CD8-positive, alpha-beta T cell (primary cell): ENCODE measurements at places on chromosomes 11 and 22.

- no peak for DNase-seq
Measured at GRCh38 chr22:28939932-28940331, 56.6 kb downstream of the ZNRF3 start.

DNA sequence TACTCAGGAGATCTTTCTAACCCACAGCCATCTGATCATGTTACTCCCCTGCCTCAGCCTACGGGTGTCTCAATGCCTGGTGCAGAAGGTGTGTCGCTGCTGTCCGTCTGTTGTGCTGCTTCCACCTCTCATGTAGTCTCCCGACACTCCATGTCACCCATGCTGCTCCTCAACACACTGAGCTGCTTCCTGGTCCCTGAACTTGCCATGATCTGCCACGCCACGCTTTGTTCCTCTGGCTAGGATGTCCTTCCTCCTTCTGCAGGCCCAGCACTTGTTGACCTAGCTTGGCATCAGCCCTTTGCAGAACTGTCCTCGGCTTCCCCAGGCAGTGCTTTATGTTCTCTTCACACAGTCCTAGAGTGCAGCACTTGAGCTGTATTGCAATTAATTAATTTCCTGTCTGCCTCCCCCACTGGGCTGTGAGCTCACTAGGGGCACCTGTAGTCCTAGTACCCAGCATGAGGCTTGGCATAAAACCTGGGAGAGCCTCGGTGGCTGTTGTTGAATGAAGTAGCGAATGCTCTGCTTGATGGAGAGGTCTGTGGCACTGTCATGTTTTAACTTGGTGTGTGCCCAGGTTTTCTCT is 9.5 kb downstream of the GTPBP1 start:
- DNase-seq = no peak

GRCh38 chr11:82406611-82407010 is 327.1 kb downstream of the FAM181B start:
- DNase-seq = no peak

GRCh38 chr22:19115628-19116027 is 6.6 kb downstream of the DGCR2 start:
- no peak for DNase-seq

GRCh38 chr11:69367211-69367964 is 73.4 kb downstream of the MYEOV start:
- no peak for DNase-seq

DNA sequence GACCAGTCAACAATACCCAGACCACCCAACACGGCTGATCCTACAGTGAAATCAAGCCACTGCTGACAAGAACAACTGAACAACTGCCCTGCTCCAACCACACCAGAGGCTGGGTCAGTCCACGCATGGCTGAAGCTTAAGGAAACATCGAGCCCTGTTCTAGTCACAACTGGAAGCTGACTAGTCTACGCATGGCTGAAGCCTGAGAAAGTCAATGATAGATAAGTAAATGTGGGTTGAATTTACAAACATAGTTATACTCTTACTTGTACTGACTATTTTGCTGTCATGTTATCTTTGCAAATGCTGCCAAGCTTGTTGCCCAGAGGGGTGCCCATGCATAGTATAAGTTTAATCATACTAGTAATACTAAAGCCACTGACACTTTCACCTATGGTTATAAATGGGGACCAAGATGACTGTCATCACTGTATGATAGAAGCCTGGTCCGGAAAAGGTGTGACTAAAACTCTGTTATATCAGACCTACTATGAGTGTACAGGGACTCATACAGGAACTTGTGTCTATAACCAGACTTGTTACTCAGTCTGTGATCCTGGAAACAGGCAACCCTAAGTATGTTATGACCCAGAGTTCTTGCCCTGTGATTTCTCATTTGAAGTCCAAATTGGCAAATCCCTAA is 43.4 kb upstream of the GLYAT start:
- DNase-seq = no peak

- DNase-seq = no peak
Measured at GRCh38 chr22:27755521-27756211, 45.9 kb downstream of the MN1 start.

GRCh38 chr22:32971276-32971675 is 86.9 kb downstream of the SYN3 start:
- DNase-seq = no peak

DNA sequence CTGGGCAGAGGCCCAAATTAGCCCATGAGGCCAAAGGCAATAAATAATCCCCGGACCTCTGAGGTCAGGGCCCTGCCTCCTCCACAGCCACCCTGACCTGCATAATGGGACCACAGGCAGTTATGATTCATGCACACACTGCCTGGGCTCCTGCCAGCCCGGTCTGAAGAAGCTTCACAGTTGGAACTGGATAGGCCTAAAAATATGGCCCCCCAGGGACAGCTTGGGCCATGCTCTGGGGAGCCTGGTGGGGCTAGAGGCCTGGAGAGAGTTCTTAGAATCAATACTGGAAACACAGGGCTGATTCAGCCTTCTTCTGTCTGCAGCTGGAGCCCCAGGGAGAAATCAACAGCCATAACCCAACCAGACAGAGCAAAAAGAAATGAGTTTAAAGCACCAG is 112.8 kb upstream of the CADM1 start:
- no peak for DNase-seq

DNA sequence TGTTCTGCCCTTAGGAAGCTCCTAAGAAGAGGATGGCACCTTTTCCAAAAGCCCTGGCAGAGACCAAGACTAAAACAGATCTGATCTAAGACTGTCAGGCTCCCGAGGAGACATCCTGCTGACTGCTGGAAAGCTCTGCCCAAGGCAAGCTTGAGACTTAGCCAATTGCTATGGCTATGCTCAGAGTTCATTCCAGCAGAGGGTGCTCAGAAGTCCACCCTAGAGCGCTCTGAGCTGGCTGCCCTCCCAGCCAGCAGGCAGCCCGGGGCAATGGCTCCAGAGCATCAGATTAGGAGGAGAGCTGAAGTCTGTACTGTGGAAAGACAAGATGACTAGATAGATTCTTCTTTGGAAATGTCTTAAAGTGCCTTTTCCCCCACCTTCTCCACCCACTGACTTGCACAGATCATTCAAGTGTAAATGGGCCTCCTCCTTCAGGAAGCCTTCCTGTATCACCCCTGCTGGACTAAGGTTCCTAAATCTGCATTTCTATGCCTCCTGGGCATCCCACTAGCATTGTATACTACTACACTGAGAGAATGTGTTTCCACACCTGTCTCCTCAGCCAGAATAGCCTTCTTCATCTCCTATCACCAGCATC is 23.4 kb downstream of the LRRC55 start:
- DNase-seq = no peak

- DNase-seq = no peak
Measured at GRCh38 chr22:27348634-27349033, 452.9 kb downstream of the MN1 start.

- no peak for DNase-seq
Measured at GRCh38 chr11:71962428-71963038, 33.7 kb downstream of the RNF121 start.

DNA sequence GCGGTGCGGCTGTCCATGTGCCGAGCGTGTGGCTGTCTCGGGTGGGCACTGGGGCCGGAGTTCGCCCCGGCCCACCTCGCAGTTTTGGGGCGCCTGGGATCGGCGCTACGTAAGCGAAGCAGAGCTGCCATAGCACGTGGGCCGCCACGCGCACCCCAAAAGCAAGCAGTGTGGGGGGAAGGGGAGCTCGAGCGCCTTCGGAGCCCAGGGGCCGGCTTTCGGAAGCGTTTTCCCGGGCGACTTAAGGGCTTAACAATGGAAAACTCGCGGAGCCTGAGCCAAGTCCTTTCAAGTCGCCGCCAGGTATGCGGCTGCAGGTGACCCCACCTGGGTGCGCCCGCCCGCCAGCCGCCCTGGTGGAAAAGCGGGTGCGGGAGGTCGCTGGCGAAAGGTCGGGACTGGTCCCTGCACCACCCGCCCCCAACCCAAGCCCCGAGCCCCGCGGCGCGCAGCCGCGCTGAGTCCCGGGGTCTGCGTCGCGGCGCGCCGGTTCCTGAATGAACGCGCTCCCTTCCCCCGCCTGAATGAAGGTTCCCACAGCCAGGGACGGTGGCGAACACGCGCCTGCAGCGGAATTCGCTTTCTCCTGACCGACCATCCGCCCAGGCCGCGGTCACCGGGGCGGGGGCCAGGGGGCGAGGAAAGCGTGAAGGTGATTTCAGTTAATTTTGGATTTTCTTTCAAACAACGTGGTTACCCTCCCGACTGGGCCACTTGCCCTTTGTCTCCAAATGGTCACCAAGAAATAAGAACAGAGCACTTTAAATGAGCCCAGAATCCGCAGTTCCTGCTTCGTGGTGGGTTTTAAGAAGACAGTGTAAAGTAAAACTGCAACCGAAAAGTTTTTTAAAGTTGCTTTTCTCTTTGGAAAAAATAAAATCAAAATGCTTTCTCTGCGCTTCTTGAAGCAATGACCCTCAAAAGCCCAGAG is 2.8 kb upstream of the CCND1 start:
- no peak for DNase-seq

- DNase-seq = no peak
Measured at GRCh38 chr22:32541481-32541880, 66.9 kb downstream of the FBXO7 start.

DNA sequence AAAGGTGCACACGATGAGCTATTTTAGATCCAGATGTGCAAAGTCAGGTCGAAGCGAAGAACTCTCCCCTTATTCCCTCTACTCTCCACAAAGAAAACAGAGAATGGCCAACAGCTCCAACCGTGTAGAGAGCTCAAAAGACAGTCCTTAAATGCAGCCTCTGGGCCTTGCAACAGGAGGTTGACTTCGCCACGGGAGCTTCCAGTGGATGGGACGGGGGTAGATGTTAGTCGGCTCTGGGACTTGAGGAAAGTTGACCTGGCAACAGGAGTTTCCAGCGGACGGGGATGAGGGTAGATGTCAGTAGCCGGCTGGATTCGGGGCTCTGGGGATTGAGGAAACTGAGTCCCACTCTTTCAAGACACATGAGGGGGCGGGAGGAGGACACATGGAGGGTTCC is 450.4 kb downstream of the BRD1 start:
- no peak for DNase-seq

GRCh38 chr11:45658292-45658991 is 7.0 kb downstream of the CHST1 start:
- DNase-seq = no peak

DNA sequence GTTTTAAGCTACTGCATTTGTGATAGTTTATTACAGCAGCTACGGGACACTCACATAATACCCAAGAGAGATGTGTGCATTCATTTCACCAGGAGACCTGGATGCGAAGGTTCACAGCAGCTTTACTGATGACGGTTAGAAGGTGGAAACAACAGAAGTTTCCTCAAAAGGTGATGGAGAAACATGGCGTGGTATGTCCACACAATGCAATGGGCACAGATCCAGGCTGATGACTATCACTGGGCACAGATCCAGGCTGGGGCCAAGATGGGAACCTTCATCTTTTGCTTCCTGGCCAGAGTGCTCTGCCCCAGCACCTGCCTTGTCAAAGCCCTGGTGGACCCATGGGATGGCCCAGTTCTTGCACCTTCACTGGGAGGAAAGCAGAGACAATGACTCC is 30.6 kb upstream of the RFPL3 start:
- no peak for DNase-seq

DNA sequence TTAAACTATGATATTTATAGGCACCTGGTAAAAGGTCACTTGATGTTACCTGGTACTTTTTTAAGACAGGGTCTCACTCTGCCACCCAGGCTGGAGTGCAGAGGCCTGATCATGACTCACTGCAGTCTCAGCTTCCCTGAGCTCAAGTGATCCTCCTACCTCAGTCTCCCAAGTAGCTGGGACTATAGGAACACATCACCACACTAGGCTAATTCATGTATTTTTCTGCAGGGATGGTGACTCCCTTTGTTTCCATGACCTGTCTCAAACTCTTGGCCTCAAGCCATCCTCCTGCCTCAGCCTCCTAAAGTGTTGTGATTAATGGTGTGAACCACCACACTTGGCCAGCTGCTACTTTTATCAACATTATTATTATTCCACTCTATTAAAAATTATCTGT is 47.6 kb downstream of the OR4C45 start:
- no peak for DNase-seq

DNA sequence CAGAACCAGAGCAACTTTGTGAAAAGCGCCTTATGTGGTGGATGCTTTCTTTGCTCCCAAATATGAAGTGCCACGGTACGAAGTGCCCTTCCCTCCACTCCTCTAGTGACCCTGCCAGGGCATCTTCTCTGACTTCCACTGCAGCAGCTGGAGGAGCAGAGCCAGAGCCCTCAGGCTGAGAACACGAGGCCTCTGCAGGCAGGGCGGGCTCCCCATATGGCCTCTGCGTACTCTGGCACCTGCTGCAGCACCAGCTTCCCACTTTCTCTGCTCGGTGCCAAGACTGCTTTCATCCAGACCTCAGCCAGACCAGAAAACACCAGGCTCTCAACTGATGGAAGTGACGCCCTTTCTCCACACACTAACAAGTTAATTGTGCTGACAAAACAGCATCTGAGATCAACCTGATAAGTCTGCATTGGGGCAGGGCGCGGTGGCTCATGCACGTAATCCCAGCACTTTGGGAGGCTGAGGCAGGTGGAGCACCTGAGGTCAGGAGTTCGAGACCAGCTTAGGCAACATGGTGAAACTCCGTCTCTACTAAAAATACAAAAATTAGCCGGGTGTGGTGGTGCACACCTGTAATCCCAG is 12.8 kb downstream of the UFD1 start:
- DNase-seq = no peak

DNA sequence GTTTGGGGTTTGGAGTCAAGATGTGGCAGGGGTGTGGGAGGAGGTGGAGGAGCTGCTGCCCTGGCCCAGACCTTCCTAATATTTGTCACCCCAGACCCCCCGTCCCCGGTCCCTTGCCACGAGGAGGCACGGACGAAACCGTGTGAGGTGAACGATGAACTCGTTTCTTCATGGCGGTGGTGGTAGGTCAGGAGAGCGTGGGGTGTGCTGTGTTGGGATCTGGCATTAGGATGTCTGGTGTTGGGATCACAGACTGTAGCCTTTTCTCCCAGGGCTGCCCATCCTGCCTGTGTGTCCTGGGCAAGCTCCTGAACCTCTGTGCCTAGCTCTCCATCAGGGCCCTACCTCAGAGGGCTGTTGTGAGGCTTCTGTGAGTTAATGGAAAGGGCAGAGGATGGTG is 8.4 kb downstream of the MAPK8IP2 start:
- DNase-seq = no peak

DNA sequence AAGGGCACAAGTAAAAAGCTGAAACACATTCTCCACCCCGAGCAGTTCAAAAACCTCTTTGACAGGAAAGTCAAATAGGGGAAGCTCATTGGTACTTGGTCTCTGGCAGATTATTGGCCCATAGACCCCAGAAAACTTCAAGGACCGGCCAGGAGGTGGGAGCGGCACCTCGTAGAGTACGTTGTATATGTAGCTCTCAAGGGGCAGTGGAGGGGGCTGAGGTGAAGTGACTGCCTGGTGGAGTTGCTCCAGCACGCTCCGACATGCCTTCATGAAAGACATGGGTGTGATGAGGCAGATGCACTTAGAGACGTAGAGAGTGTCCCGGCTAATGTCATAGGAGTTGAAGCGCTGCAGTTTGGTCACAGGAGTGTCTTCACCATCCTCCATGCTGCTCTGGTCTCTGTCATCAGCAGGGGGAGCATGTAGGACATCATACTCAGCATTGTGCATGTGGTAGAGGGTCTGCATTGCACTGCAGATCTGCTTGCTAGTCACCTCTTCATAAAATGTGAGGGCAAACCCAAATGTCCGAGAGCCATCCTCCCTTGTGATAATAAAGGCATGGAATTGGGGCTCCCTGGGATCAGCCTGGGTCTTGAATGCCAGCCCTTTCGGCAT is 61.3 kb downstream of the DENND5A start:
- DNase-seq = no peak
